LNCaP clone FGC (cell line): ENCODE measurements at places on chromosomes 1 and 21.

- DNase-seq = no peak
Measured at GRCh38 chr1:18951416-18951815, 5.1 kb downstream of the IFFO2 start.

DNA sequence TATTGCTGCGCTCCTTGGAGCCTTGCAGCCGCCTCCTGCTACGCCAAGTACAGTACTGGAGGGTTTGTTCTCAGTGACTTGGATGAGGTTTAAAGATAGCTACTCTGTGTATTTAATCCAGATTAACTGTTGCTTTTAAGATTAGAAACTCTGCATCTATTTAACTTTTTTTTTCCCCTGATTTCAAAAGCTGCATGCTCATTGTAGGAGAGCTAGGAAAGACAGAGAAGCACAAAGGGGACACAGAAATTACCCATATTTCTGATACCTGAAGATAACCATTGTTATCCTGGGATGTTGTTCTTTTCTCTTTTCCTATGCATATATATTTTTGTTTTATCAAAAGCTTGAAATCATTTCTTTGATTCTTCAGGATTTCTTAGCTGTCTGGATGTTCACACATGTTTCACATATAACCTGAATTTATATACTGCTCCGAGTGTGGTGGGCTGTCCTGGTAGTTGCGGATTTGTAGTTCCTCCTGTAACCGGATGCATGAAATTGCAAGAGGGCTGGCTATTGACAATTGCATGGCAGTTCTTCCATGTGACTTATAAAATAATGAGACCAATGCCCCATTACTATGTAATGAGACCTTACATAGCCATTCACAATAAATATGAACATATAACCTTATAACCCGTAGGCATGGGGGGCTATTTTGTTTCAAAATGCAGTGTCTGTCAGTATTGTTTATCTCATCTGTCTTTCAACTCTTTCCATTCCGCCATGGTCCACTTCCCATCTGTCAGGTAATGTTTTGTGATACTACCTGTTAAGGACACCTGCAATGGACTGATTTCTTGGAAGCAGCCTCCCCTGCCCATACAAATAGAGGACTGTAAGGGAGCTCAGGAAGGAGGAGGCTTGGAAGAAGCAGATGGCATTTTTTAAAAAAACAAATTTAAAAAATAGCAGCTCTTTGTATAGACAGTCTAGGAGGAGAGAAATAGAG is 1.4 kb downstream of the RAVER2 start:
- no peak for DNase-seq

DNA sequence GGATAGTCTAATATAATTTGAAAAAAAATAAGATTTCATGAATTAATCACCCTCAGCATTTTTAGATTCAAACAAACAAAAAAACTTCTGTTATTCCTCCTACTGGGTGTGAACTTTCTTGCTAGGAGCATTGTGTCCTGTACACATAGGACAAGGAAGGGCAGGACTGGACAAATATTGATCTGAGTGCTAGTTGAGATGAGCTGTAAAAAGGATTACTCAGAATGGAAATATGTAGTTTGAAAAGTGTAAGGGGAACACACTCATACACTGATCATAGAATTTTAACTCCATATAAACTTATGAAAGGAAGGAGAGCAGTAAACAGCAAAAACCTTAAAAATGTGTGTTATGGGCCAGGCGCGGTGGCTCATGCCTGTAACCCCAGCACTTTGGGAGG is 156.5 kb upstream of the ZNF648 start:
- peak; percentile 39 for DNase-seq

DNA sequence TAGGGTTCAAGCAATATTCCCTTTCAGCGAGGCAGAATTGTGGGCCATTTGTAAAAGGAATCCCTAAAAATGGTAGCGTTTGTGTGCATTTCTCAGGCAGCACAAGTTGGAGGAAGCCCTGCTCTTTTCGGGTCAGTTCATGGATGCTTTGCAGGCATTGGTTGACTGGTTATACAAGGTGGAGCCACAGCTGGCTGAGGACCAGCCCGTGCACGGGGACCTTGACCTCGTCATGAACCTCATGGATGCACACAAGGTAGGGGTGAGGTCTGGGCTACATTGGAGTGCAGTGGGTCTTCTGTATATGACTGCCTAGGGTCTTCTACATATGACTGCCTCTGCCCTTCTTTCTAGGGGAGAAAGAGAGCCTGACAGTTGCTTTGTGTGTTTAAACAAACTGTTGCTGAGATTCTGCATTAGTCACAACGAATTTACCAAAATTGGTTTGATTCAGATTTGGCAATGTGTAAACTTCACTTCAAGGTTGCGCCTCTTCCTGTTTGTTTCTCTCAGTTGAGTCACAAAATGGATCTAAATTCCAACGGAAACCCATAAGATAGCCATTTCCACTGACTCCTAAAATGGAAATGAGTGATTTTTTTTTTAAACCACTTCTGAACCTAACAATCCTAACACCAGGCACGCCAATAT is 40.4 kb upstream of the BMP8A start:
- DNase-seq = no peak

DNA sequence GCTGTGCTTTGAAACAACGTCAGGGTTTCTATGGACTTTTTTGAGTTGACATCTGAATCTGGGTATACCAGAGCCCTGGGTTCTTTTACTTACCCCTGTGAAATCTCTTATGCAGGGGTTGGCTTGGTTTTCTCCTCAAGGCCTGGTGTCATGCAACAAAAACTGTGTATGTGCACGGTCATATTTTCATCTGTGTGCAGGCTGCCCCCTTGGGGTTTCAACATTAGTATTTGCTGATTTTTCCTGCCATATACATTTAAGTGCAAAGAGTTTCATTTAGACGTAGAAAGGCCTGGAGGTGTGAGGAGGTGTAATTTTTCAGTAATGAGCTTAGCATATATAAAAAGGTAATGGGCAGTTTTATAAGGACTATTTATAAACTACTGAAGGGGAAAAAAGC is 22.0 kb upstream of the ZBTB18 start:
- no peak for DNase-seq

DNA sequence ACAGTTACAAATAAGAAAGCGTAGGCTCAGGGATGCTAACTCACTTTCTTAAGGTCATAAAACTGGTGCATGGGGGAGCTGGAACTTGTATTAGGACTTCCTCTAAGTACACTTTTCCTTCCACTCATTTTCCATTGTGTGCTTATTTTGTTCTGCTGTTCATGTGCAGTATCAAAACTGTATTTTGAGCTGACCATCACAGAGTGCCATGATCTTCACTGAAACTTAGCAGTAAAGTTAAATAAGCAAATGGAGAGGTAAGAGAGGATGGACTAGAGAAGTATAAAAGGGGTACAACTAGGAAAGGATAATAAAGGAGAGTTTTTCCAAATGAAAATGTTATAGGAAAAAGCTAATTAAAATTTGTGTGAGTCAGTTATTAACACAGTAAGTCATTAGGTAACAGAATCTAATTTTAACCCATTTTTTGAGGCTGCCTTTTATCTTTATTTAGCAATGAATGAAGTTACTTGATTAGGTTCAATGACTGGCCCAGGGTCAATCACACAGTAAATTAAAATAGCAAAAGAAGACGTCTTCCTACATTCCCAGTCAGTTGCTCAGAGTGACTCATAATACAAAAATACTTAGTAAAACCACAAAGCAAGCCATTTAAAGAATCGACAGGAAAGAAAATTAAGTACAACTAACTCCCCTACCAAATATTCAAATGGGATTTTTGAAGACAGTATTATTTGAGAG is 165.8 kb upstream of the C1orf105 start:
- no peak for DNase-seq

DNA sequence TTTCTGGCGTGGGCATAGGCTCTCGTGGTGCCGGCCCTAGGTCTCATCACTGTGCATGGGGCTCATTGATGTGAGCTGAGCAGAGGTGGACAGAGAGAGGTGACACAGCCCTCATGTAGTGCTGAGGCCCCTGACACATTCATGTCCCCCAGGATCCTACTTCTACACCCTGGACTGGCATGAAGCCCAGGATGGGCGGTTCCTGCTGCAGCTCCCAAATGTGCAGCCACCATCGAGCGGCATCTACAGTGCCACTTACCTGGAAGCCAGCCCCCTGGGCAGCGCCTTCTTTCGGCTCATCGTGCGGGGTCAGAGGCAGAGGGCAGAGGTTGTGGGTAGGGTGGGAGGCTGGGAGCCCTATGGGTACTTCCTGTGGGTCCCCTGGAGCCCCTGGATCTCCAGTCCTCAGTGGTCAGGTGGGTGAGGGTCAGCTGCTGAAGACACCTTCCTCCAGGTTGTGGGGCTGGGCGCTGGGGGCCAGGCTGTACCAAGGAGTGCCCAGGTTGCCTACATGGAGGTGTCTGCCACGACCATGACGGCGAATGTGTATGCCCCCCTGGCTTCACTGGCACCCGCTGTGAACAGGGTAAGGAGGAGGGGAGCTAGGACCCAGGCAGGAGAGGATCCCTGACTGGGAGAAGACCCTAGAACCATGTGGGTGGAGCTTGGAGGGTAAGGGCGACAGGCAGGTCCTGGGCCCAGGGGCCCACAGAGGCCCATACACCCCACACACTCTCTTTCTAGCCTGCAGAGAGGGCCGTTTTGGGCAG is 6.1 kb downstream of the TIE1 start:
- no peak for DNase-seq

- no peak for DNase-seq
Measured at GRCh38 chr1:17915511-17916197, 160.5 kb downstream of the ACTL8 start.

DNA sequence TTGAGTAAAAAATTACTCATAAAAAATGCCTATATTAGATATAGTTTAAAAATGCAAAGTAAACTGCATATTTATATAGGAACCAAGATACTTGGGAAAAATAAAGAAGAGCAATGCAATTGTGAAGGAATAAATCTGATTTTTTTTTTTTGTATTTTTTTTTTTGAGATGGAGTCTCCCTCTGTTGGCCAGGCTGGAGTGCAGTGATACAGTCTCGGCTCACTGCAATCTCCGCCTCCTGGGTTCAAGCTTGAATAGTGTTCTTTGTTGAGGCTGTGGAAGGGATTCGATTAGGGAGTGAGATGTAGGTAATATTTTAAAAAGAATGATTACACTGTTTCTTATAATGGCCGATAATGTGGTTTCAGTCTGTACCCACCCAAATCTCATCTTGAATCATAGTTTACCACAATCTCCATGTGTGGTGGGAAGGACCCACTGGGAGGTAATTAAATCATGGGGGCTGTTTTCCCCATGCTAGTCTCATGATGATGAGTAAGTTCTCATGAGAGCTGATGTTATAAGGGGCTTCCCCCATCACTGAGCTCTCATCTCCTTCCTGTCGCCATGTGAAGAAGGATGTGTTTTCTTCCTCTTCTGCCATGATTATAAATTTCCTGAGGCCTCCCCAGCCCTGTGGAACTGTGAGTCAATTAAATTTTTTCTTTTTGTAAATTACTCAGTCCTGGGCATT is 1765.9 kb downstream of the PLA2G4A start:
- no peak for DNase-seq

GRCh38 chr1:96464066-96464465 is 257.5 kb upstream of the PTBP2 start:
- no peak for DNase-seq

- no peak for DNase-seq
Measured at GRCh38 chr1:109629372-109630030, 9.9 kb downstream of the AMPD2 start.

GRCh38 chr1:198773030-198773429 is 134.2 kb downstream of the PTPRC start:
- no peak for DNase-seq

DNA sequence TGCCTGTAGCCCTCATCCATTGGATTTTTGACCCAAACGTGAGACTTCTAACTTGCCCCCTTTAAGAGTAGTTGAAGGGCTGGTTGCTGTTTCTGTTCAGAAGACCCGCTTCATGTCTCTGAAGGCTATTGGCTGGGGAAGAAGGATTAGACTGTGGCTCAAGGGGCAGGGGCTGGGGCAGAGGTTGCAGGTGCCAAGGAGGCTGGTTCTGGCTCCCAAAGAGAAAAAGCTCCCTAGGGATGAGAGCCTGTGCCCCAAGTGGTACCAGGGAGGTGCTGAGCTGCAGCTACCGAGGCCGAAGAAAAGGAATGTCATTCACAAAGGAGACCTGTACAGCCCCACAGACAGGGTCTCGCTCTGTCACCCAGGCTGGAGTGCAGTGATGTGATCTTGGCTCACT is 5.8 kb downstream of the WNT3A start:
- DNase-seq = no peak

DNA sequence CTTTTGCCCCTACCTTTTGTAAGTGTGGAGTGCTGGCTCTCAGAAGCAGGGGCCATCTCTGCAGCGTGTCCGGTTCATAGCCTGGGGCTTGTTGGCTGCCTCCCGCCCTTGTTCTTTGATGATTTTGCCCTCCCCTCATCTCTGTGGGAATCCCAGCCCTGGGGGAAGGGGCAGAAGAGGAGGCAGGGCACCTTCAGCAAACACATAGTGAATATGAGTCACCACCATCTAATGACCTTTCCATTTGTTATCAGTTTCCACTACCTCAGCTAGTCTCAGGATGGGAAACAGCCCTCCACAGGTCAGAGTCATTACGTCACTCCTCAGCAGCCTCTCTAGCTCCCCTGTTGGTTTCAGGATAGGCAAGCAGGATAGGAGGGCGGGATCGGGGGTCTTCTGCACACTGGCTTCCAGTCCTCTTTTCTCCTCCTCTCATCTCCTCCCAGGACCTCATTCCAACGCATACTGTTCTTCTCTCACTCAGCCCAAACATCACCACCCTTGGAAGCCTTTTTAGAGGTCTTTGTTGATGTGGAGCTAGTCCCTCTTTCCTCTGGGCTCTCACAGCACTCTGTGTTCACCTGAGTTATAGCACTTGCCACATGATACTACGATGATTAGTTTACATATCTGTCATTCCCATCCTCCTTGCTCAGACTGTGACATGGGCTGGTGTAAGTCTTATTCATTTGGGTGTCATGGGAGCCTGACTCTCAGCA is 15.8 kb downstream of the GADD45A start:
- no peak for DNase-seq

- DNase-seq = no peak
Measured at GRCh38 chr1:228306275-228307217, 98.7 kb downstream of the OBSCN start.

- no peak for DNase-seq
Measured at GRCh38 chr1:16321176-16321867, 31.0 kb downstream of the FBXO42 start.

DNA sequence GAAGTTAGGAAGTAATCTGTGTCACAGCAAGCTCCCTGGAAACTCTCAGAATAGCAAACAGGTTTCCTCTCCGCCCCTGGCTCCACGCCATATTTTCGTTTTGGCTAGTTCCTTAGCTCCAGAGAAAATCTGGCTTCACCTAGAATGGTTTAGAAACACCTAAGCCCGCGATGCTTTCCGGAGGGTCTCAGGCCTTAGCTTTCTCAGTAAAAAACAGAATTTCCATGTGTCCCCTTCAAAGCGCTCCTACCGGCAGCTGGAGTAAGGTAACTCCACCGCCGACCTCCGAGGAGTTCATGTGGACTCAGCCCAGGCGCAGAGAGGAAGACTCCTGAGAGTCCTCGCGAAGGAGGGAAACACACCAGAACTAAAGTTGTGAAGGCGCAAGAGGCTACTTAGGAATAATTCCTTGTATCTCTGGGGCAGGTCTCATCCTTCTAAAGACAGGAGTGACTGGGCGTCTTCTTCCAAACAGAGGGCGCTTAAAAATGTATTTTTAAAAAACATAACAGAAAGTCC is 406 bp downstream of the KIAA0040 start:
- DNase-seq = no peak

- DNase-seq = no peak
Measured at GRCh38 chr1:212562771-212563170, 45.8 kb upstream of the ATF3 start.

- DNase-seq = no peak
Measured at GRCh38 chr1:226776066-226776465, 37.0 kb upstream of the ITPKB start.

GRCh38 chr1:117261424-117261785 is 50.7 kb upstream of the VTCN1 start:
- no peak for DNase-seq
